ENCODE measurements at places on chromosomes 16 and 17. TPM values are rescaled to one million over a fixed set of nuclear protein-coding genes. Genes with fewer than 3 reads are reported as not detected.

DNA sequence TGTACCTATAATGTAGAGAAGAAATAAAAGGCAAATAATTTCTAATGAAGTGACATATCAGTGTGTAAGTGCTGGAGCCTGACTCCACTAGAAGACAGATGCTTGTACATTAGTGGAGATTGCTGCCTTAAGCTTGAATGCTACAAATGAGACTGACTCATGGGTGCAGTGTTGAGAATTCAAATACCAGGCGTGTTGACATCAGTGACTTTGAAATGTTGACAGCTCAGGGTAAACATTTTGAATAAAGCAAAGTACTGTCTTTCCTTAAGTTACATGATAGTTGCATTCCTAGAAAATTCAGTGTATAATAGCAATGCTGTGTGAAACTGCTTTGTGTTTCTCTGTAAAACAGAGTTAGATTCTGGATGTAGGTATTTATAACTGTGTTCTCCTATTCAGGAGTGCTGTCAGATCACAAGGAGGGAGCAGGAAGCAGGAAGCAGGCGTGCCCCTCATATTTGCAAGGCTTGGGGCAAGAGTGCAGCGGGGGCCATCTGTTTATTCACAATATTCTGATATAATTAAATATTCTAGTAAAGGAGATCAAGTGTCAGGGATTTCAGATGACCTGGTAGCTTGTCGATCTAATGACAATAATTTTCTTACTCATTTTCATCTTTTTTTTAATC is 119.0 kb downstream of the SPECC1 start:
- peaks cover 2% of the 10 kb centered on the region for H3K36me3 ChIP-seq
- H3K27me3 ChIP-seq, result no peaks in the 10 kb centered on the region
- peaks cover 9% of the 10 kb centered on the region for H3K4me1 ChIP-seq
- DNase-seq, result no peak
- no peak overlapping the region for H3K27ac ChIP-seq

DNA sequence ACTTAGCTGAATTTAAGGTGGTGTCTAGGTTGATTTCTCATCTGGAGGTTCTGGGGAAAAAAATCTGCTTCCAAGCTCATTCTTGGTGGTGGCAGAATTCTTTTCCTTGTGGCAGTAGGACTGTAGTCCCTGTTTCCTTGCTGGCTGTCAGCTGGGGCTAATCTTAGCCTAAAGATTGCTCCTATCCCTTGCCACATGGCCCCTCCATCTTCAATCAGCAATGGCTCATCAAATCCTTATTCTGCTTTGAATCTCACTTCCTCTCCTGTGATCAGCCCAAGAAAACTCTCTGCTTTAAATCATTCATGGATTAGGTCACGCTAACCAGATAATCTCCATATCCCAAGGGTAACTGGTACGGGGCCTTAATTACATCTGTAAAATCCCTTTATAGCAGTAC is 6.6 kb downstream of the FAM20A start:
- H3K4me3 ChIP-seq, result no peak overlapping the region
- no peak overlapping the region for H3K27ac ChIP-seq
- peaks cover 11% of the 10 kb centered on the region for H3K36me3 ChIP-seq
- H3K27me3 ChIP-seq, result no peaks in the 10 kb centered on the region
- peaks cover 11% of the 10 kb centered on the region for H3K4me1 ChIP-seq

DNA sequence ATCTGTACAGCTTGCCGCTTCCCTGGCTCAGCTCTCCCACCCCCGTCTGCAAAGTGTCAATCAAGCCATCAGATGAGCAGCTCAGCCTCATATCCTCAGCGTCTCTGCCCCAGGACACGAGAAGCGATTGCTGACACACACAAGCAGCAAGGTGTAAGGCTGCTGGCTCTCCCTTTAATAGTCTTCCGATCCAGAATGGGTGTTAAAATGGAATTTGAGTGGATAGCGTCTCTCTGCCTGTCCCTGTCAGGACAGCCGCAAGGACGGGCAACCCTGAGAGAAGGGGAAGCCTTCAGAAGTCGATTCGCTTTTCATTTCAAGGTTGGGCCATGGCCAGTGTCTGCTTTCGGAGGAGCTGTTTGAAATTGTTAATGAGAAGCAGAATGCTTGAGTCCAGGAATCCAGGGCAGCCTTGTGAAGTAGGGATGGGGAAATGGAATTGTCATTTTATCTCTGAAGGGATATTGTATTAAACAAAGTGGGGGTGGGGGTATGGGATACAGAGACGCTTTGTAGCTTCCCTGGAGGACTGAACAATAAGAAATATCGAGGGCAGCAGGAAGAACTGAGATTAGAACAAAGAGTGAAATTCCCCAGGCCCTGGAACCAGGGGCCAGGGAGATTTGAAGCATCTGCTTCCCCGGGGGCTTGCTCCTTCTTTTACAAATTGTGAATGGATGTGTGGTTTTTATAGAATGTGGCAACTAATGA is 4.7 kb upstream of the PIPOX start:
- peaks cover 20% of the 10 kb centered on the region for H3K27me3 ChIP-seq
- H3K36me3 ChIP-seq, result no peaks in the 10 kb centered on the region
- no peak for DNase-seq
- H3K27ac ChIP-seq, result no peak overlapping the region

Gene AMZ2
- 59.0 TPM for total RNA-seq

- no peak overlapping the region for H3K4me3 ChIP-seq
- H3K27ac ChIP-seq, result no peak overlapping the region
- no peaks in the 10 kb centered on the region for H3K27me3 ChIP-seq
Measured at GRCh38 chr16:1667271-1667670, 10.8 kb upstream of the JPT2 start.

GRCh38 chr17:48767263-48767774 is 38.8 kb upstream of the HOXB13 start:
- no peak overlapping the region for H3K4me3 ChIP-seq
- peaks cover 57% of the 10 kb centered on the region for H3K27me3 ChIP-seq
- no peaks in the 10 kb centered on the region for H3K36me3 ChIP-seq
- H3K27ac ChIP-seq, result no peak overlapping the region

GRCh38 chr17:37567538-37567937 is 41.7 kb downstream of the SYNRG start:
- DNase-seq, result no peak
- no peaks in the 10 kb centered on the region for H3K27me3 ChIP-seq
- H3K4me1 ChIP-seq, result no peaks in the 10 kb centered on the region
- H3K36me3 ChIP-seq, result peaks cover 64% of the 10 kb centered on the region
- H3K4me3 ChIP-seq, result no peak overlapping the region

All from heart left ventricle (tissue), 16 donors.